Dermis blood vessel endothelial cell (primary cell): ENCODE measurements at places on chromosomes 6 and 20. TPM values are rescaled to one million over a fixed set of nuclear protein-coding genes. Genes with fewer than 3 reads are reported as not detected.

C6orf141 gene
- 42.3 and 60.4 TPM in 2 replicates for total RNA-seq

OR12D2 gene
- total RNA-seq = not detected in 2 replicates

MAFB gene
- 3.4 and 5.9 TPM in 2 replicates for total RNA-seq

NAPB gene
- 8.2 and 12.1 TPM in 2 replicates for total RNA-seq

HLA-DQB1 gene
- total RNA-seq = not detected in 2 replicates

METTL24 gene
- not detected in 2 replicates for total RNA-seq

RIPOR2 gene
- under 0.01 TPM in 1 of 2 replicates, not detected in the other for total RNA-seq

FAM83D gene
- total RNA-seq = 23.5 and 67.6 TPM in 2 replicates
